Endothelial cell of coronary artery (primary cell): ENCODE measurements at places on chromosomes 2 and 18. TPM values are rescaled to one million over a fixed set of nuclear protein-coding genes. Genes with fewer than 3 reads are reported as not detected.

The TUBA3D gene
- total RNA-seq, result not detected in 2 replicates

The FLACC1 gene
- 0.36 and 1.0 TPM in 2 replicates for total RNA-seq

The SLC39A10 gene
- total RNA-seq, result 35.9 and 39.7 TPM in 2 replicates

The ALK gene
- not detected in 2 replicates for total RNA-seq

The SPP2 gene
- total RNA-seq, result not detected in 2 replicates

The CRYGC gene
- not detected in 2 replicates for total RNA-seq

The PIEZO2 gene
- total RNA-seq, result 9.4 and 56.4 TPM in 2 replicates

The TSPYL6 gene
- total RNA-seq, result not detected in 2 replicates

The IL1RN gene
- not detected in 2 replicates for total RNA-seq

The MALL gene
- 21.3 and 37.5 TPM in 2 replicates for total RNA-seq

The GPR35 gene
- total RNA-seq, result under 0.01 and 0.47 TPM in 2 replicates

The SOX11 gene
- total RNA-seq, result not detected in 2 replicates

The KCNG2 gene
- not detected in 2 replicates for total RNA-seq

The ST8SIA3 gene
- total RNA-seq, result not detected in 2 replicates
